ENCODE measurements at places on chromosomes 7 and 10.
A peak's percentile ranks its signal among the peaks of the same experiment; 100 is the strongest.

- H3K36me3 ChIP-seq = peaks cover 27% of the 10 kb centered on the region
- no peak for DNase-seq
- no peaks in the 10 kb centered on the region for H3K4me1 ChIP-seq
- H3K4me3 ChIP-seq = no peak overlapping the region
- no peaks in the 10 kb centered on the region for H3K27me3 ChIP-seq
- H3K27ac ChIP-seq = no peak overlapping the region
Observed at GRCh38 chr7:149566103-149566502, 68.5 kb upstream of the ZNF746 start.

- H3K36me3 ChIP-seq = no peaks in the 10 kb centered on the region
- no peak for DNase-seq
- H3K27me3 ChIP-seq = no peaks in the 10 kb centered on the region
- H3K4me3 ChIP-seq = no peak overlapping the region
Observed at GRCh38 chr10:86047588-86047987, 319.0 kb downstream of the GRID1 start.

- H3K4me3 ChIP-seq = no peak overlapping the region
- H3K4me1 ChIP-seq = no peaks in the 10 kb centered on the region
- H3K27me3 ChIP-seq = peaks cover 21% of the 10 kb centered on the region
- no peak for DNase-seq
- H3K36me3 ChIP-seq = no peaks in the 10 kb centered on the region
Observed at GRCh38 chr10:43861966-43862751, 213.5 kb upstream of the ZNF32 start.

GRCh38 chr10:132037676-132037975 lies 28.1 kb upstream of the JAKMIP3 start:
- no peak overlapping the region for H3K4me3 ChIP-seq
- no peaks in the 10 kb centered on the region for H3K36me3 ChIP-seq
- H3K27ac ChIP-seq = no peak overlapping the region
- no peaks in the 10 kb centered on the region for H3K4me1 ChIP-seq

DNA sequence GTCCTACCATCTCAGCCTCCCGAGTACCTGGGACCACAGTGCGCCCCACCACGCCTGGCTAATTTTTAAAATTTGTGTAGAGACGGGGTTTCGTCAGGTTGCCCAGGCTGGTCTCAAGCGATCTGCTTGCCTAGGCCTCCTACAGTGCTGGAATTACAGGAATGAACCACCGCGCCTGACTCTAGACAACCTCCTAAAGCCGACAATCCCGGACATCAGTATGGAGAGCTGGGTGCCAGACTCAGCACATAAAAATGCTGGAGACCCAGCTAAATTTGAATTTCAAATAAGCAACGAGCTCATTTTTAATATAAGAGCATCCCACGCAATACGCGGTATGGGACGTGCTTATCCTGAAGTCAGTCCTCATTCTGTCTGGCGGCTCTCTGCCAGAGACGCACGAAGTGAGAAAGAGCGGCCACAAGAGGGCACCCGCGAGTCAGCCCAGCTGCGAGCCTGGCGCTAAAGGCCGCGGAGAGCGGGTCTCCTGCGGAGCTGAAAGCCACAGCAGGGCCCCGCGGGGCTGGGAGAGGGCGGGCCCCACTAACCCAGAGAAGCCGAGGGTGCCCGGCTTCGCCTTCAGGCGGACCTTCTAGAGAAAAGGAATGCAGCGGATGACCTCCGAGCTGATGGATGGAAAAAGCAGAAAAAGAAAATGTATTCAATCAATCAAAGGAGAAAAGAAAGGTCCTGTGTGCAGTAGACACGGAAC lies 7.0 kb downstream of the CALY start:
- H3K4me3 ChIP-seq = peak overlapping the region; percentile 45
- no peak overlapping the region for H3K27ac ChIP-seq
- H3K4me1 ChIP-seq = no peaks in the 10 kb centered on the region
- peak; percentile 73 for DNase-seq
